ENCODE measurements at places on chromosomes 6 and 20.

DNA sequence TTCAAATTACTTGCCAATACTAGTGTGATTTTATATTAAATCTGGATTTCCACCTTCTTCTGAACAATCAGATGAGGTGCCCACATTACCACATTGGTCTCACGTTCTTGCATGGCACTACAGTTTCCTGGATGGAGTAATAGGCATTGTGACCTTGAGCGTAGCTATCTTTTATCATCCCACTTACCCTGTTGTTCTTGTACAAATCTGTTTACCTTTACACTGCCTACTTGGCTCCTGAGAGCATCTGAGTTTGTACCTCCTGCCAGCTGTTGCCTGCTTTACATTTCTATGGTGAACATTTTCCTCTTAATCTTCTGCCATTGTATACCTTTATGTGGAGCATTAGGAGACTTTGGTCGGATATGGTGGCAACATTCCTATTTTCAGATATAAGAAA is 90.7 kb downstream of the AKAP7 start:
- no peak for DNase-seq

DNA sequence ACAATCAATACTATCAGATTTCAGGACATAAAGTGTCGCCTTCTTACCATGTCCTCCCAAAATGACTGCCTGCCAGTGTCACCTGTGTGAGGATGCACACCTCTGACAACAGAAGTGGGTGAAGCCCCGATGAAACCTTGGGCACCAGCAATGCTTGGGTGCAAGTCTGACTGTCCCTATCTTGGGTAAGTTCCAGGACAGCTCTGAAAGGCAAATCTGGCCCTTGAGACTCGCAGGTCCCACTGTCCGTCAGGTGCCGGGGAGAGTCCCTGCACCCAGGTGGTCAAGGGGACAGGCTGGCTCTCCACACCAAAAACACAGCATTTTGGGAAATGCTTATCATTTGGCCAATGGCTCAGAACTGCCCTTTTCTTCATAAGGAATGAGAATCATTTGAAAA is 43.3 kb downstream of the EZR start:
- no peak for DNase-seq

DNA sequence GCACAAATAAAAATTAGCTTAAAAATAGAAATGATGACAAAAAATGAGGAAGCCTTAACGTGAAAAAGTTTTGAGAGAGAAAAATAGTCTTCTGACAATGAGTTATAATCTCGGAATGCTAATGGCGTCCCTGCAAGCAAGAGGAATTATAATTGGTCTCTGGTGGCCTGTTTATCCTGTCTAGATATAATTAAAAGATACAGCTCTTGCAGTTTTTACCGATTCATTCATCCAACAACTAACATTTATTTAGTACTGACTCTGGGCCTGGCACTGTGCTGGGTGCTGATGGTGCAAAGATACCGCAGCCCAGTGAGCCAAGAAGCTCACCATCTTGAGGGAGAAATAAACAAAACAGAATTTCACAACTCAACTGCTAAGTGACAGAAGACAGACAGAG is 31.6 kb upstream of the ANKRD60 start:
- no peak for DNase-seq

GRCh38 chr6:17744019-17744756 is 37.5 kb upstream of the NUP153 start:
- no peak for DNase-seq

DNA sequence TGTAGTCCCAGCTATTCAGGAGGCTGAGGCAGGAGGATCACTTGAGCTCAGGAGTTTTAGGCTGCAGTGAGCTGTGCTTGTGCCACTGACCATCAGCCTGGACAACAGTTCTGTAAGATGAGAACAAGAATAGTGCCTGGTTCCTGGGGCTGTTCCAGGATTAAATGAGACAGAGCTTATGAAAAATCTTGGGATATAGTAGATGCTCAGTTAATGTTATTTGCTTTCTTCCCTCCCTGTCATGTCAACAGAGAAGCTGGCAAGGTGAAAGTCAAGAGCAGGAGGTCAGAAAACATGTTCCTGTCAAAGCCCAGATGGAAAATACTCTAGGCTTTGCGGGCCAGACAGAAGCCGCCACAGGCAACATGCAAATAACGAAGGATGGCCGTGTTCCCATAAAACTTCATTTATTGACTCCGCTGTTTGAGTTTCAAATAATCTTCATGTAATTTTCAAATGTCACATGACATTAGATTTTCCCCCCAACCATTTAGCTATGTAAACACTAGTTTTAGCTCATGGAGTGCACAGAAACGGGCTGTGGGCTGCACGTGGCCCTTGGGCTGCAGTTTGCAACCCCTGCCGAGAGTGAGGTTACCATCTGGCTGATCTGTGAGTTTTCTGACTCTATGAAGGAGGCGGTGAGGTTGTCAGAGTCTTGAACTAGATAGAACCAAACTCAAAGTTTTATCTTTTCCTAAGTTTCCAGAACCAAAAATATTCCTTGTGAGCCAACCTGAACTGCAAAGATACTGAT is 63.4 kb upstream of the PMEPA1 start:
- DNase-seq = no peak
